ENCODE measurements at places on chromosomes 1 and 21.

GRCh38 chr1:247417831-247418230 is 1.9 kb downstream of the NLRP3 start:
- no peak for DNase-seq

DNA sequence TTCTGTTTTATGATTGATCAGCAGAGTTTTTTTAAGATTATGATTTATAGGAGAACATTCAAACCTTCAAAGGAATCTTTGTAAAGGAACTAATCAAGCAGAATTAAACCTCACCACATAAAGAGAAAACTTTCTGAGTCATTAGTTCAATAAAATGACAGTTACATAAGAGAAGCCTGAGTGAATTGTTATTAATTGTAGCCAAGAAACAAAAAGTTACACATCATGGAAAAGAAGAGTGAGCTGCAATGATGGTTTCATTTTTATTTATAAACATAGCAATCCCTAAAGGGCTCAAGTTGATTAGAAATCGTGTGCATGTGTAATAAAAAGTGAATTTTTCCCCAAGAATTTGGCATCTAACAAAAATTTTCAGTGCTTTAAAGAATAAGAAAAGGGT is 731.4 kb downstream of the LTN1 start:
- DNase-seq: no peak

DNA sequence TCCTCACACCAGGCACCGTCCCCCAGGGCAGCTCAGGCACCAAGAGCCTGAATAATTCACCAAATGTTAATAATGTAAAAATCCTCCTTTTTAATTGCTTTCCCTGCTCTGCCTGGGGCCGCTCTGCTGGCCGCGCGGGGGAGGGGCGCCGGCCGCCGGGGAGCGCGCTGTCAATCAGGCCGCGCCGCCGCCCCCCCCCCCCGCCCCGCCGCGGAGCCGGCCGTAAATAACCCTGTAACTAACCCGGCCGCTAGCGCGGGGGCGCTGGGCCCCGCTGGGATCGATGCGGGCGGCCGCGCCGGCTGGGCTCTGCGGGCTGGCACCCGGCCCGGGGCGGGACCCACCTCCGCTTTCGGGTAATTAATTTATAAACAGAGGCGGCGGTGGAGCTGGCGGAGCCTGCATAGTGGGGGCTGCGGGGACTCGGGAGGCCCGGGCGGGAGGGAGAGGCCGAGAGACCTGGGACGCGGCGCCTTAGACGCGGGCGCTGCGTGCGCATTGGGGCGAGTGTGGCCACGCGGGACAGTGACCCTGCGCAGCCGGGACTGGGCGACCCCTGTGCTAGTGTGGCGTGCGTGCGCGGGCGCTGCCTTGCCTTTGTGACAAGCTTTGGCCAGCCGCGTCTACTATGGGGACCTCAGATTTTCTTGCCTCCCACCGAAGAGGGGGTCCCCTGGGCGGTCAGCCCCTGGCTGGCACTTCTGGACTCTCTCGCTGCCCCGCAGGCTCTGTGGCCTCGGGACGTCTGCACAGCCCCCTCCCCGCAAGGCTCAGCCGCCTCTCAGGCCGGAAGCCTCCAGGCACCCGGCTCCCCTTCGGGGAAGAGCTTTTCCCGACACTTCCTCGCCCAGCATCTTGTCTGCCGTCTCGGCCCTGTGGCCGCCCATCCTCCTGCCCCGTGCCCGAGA is 16.6 kb downstream of the SAMD11 start:
- DNase-seq: no peak

GRCh38 chr1:202998836-202999750 is 8.1 kb upstream of the TMEM183A start:
- peak; percentile 37 for DNase-seq

DNA sequence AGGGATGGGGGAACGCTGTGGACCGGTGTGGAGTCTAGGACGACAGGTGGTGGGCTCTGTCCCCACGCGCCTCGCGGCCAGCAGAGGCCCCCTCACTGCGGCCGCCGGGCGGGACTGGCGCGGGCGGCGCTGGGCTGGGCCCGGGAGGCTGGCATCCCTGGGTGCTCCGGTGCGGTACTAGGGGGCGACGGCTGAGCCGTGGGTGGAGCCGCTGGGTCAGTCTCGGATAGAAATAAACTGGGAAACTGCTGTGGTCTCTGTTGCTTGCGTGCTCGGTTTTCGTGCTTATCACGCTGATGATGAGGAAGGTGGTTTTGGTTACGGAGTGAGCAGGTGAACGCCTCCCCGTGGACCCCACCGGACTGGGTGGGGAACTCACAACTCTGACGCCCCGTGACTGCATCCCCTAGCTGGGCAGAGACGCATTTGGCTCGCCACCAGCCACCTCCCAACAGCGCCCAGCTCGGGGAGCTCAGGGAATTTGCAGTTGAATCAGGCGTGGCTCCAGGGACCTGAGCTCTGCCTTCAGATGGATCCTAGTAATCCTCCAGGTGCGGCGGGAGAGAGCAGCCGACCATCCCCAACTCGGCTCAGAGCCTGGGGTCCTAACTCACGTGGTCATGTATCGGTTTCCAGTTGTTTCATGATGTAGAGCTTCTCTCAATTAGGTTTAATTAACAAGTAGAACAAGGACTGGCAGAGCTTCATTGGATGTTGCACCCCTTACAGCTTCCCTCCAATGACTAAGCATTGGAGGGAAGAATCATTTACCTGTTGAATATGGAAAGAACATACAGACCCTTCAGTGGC is 32.1 kb downstream of the HSD17B7 start:
- no peak for DNase-seq

DNA sequence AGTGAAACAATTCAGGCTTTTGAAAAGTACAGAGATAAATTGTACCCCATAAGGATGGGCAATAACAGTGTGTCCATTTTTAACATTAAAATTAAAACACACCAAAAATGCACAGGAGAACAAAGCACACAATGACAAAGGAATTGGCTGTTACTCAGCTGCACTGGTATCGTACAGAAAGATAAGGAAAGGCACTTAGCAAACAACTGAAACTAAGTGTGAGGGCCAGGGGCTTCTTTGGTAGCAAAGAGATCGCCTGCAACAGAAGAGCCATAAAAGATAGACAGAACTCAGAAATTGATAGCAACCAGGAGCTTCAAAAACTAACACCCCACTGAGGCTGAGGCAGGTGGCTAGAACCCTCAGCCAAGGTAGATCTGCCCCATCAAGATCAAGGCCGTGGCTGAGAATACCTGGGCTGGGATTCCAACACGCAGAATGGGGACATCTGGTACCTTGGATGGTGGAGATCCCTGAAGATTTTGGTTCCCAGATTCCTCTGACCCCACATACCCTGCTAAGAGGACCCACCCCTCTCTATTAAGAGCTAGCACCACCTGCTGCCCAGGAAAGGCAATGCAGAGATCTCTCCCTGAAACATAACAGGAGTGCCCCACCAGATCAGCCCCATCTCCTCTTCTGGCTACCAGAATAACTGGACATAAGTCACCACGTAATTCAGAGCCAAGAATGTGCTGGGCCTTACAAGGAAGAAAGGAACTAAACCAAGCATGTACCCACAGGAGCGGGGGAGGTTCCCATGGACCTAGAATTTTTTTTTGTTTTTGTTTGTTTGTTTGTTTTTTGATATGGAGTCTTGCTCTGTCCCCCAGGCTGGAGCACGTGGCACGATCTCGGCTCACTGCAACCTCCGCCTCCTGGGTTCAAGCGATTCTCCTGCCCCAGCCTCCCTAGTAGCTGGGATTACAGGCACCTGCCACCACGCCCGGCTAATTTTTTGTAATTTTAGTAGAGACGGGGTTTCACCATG is 16.2 kb downstream of the PLEKHO1 start:
- peak; percentile 45 for DNase-seq

DNA sequence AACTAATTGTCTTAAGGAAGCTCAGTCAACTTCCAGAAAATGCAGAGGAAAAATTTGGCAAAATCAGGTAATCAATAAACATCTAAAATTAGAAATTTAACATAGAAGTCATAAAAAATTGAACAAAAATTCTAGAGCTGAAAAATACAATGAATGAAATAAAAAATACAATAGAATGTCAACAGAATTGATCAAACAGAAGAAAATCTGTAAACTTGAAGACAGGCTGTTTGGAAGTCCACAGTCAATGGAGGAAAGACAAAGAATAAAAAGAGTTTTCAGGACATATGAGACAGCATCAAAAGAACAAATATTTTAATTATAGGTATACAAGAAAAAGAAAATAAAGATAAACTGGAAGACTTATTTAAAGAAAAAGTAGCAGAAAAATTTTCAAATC is 469.0 kb downstream of the RWDD3 start:
- DNase-seq: no peak

- DNase-seq: no peak
These were observed 13.6 kb upstream of the PADI3 start for GRCh38 chr1:17235135-17235885.

GRCh38 chr1:204568576-204569315 is 52.5 kb downstream of the MDM4 start:
- DNase-seq: no peak

- no peak for DNase-seq
These were observed 70.7 kb upstream of the FMO3 start for GRCh38 chr1:171019971-171020370.

- DNase-seq: no peak
These were observed 4.7 kb downstream of the SELENBP1 start for GRCh38 chr1:151367658-151368392.

GRCh38 chr1:61184040-61184713 is 101.8 kb downstream of the NFIA start:
- DNase-seq: no peak

DNA sequence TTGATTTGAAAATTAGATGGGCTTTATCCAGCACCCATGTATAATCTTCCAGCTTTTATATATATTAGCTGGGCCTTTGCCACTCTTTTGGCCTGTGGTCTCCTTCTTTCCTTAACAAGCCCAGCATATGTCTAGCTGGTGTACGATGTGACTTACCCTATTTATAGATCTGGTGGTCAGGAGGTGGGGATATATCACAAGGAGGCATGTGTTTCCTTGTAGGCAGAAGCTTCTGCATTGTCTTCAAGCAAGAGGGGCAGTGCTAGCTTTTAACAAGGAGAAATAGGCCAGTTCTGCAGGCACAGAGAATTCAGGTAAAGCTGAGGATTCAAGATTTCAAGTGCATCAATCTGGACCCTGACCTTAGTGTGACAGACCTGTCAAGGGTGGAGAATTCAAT is 38.0 kb upstream of the DNASE2B start:
- DNase-seq: no peak

DNA sequence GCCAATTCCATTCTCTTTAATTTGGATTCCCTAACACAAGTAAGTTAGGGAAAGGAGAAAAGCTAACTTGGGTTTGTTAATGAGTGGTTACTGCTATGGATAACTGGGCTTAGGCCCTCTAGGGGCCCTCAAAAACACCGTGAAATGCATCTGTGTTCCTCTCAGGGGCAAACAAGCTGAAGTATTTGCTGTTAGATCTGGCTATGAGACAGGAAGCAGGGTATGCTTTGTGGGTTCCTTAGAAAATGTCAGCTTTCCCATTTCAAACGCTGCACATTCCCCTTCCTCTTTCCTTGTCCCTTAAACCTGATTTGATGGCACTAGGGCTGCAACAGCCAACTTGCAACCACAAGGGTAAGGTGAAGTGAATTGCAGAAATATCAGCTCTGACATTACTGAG is 5.7 kb upstream of the CAP1 start:
- DNase-seq: no peak

DNA sequence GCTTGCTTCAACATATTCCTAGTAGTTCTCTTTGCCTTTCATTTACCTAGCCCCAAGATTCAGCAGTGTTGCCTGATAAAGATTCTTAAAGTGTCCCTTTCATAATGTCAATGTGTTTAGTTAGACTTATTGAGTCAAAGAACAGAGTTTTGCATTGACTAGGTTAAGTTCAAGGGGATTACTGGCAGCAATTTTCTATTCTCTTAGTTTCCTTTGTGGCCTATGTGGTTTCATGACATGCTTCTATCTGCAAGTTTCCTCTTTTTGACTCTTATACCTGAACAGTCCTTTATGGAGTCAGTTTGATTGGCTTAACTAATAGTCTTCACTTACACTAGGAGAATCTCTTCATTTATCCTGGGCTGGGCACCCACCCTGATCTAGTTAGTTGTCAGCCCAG is 151.3 kb downstream of the ADGRL4 start:
- no peak for DNase-seq

GRCh38 chr1:162314206-162314605 is 62.4 kb downstream of the SPATA46 start:
- no peak for DNase-seq

- DNase-seq: no peak
These were observed 100.9 kb downstream of the RUNX1 start for GRCh38 chr21:34948157-34948556.

GRCh38 chr21:34836103-34836932 is 167.5 kb downstream of the CLIC6 start:
- no peak for DNase-seq

DNA sequence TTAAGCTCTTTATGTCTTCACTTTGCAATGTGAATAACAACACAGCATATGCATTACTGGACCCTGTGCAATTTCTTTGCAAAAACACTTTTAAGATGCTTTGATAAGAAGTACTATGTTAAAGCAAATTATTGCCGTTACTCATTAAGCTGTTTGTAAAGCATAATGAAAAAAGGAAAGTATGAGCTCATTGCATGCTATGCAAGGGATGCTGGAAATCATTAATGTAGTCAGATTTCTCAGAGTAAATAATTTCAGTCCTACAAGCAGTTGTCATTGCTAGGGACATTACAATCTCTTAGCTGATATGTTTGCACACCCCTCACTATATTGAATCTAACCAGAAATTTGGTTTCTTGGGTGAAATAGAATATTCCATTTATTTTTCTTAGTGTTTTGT is 982.5 kb upstream of the ADGRL2 start:
- DNase-seq: no peak

- no peak for DNase-seq
These were observed 25.5 kb downstream of the USP1 start for GRCh38 chr1:62462370-62462769.

DNA sequence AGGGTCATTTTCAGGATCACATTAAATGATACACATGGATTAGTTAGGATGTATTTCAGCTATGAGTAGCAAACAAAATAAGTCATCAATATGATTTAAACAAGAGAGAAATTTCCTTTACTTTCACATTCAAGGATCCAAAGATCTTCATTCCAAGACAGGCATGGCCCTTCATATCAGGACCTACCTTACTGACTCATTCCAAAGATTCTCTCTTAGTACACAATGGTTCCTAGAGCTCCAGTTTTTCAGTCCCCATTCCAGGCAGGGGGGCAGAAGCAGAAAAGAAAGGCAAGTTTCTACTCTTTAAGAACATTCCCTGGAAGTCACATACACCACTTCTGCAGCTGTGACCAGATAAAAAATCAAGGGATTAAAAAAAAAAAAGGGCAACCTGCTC is 23.7 kb downstream of the RGS2 start:
- no peak for DNase-seq

- no peak for DNase-seq
These were observed 22.3 kb upstream of the SNRPE start for GRCh38 chr1:203839081-203839480.

DNA sequence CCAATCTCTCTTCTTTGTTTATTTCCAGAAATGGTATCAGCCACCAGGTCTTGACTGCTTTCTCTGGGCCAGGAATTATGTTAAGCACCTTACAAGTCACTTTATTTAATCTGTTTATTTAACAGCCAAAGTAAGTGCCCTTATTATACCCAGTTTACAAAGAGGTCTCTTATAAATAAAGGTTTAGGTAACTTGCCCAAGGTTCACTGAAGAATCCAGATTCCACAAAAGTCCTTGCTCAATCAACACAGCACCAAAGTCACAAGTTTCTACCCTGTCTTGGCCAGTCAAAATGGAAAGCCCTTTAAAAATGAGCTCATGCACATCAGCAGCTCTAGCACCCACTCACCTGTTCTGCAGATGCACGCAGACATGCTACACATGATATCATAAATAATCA is 28.0 kb upstream of the ATP1A1 start:
- DNase-seq: no peak
